ENCODE measurements at places on chromosomes 1 and 21.

- no peak for DNase-seq
Observed at GRCh38 chr1:7442036-7442435, 329.1 kb upstream of the VAMP3 start.

DNA sequence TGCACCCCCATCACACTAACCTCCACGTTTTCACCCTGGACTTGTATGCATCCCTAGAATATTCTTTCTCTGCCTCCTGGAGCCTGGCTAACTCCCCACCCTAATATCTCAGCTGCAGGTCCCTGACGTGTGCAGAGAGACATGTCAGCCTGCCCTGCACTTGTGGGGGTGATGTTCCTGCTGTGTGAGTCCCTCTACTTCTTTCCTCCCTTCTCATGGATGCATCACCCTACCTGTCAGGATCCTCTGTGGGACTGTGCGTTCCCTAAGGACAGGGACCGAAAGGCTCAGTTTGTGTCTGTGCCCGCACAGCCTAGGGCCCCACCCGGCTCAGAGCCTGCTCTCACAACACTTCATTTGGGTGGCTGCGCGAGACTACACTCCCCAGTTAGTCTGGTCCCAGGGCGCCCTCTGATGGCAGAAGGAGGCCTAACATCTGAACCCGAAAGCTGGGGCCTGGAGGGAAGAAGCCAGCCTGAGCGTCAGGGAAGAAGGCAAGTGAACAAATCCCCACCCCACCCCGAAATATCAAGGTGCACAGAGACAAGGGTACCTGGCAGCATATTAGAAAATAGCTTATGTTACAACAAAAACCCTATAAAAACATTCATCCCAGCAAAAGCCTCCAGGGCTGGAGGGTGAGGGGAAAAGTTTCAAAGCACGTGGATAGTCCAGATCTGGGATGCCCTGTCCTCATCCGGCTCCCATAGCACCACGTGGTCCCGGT is 3.7 kb downstream of the CD52 start:
- DNase-seq: peak; percentile 56

DNA sequence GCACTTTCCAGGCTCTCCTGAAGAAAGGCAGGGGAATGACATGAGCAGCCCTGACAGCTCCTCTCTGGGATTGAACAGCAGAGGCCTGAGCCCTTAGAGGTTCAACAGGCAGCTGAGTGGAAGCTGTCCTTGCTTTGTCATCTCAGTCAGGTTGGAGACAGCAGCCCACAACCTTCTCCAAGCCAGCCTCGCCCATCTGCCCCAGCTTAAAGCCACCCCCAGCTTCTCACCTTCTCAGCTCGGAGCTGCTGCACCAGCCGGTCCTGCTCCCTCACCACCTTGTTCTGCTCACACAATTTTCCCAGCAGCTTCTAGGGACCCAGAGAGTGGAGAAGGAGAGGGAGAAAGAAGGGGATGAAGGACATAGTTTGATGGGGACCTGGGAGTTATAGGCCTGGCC is 35.2 kb upstream of the GOLT1A start:
- no peak for DNase-seq

DNA sequence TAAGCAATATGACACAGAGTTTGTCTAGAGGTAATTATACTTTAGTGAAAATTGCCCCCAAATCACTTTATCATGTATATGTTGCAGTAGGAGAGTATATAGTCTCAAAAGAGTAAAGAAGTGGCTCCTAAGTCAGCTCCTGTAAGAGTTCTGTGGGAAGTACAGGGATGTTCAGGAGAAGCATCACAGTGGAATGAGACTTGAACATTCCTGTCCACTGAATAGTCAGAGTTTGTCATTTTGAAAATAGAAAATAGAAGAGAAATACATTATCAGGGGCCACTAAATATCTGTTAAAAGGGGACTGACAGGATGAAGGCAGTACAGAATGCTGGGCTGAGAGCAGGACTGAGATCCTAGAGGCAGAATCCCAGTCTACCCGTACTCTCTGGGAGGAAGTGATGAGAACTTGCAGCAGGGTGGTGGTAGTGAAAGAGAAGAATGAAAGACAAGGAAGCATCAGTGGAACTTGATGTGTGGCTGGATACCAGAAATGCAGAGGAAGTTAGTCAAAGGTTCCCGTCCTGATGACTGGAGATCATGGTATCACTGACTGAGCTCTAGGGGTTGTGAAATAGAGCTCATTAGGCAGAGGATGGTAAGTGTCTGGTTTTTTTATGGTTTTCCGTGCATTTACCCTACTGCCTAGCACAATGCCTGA is 153.4 kb downstream of the FMN2 start:
- DNase-seq: no peak

DNA sequence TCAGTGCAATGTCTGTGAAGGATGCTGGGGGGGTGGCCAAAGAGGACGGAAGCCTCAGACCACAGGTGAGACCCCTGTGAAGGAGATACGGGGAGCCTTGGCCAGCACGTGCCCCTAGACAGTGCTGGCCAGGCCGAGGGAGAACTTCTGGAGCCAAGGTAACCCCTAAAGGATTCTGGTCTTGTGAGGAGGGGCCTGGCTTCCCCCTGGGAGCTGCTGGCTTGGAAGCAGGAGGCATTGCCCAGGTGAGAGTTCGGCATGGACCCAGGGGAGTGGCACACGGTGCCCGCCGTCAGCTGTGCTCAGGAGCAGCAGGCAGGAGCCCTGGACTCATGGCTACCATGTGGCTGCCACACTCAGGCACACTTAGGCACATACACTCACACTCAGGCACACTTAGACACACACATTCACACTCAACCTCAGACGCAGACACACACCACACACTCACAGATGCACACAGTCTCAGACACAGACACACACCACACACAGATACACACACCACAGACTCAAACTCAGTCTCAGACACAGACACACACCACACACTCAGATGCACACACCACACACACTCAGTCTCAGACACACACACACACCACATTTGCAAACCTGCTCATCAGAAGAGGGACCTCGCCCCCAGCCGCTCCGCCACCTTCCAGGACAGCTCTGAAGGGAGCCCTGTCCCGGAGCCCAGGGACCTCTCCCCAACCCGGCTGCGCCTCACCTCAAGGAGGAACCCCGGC is 1.1 kb upstream of the COL6A2 start:
- no peak for DNase-seq

- DNase-seq: no peak
Observed at GRCh38 chr1:21913258-21913657, 23.9 kb downstream of the HSPG2 start.

GRCh38 chr1:95033843-95034242 is 38.9 kb downstream of the ALG14 start:
- DNase-seq: no peak

GRCh38 chr1:162487241-162487640 is 10.4 kb upstream of the UHMK1 start:
- no peak for DNase-seq

GRCh38 chr1:39711104-39711965 is 20.1 kb upstream of the HPCAL4 start:
- DNase-seq: no peak

DNA sequence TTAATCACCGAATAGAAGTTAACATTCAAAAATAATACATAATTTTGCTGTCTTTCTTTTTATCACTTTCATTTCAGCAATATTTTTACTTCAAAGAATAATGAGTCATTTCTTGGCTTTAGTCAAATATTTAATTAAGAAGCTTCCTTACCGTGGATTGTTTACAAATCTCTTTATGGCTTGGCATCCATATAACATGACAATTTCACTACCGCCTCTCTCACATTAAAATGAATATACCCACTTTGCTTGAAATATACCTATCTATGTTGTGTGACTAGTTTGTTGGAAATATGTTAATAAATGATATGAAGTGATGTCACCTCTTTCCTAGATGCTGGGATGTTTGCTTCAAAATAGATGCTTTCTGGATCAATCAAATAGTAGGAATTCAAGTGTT is 1203.9 kb downstream of the AMY1C start:
- no peak for DNase-seq

- DNase-seq: no peak
Observed at GRCh38 chr1:62306065-62306464, 13.2 kb downstream of the KANK4 start.

- no peak for DNase-seq
Observed at GRCh38 chr1:51410568-51411460, 80.5 kb upstream of the TTC39A start.

Data from anterior cingulate cortex (tissue), 58 donors.